Tibial nerve (tissue), 4 donors: ENCODE measurements at places on chromosomes 6 and 20. TPM values are rescaled to one million over a fixed set of nuclear protein-coding genes. Genes with fewer than 3 reads are reported as not detected.

- no peak overlapping the region for H3K4me3 ChIP-seq
- no peaks in the 10 kb centered on the region for H3K4me1 ChIP-seq
- no peak overlapping the region for H3K27ac ChIP-seq
- no peaks in the 10 kb centered on the region for H3K27me3 ChIP-seq
- no peaks in the 10 kb centered on the region for H3K36me3 ChIP-seq
Measured at GRCh38 chr20:37901240-37901639, 1.7 kb upstream of the VSTM2L start.

GRCh38 chr20:38674765-38675133 is 49.5 kb upstream of the SLC32A1 start:
- H3K27me3 ChIP-seq, result no peaks in the 10 kb centered on the region
- no peak for DNase-seq
- H3K36me3 ChIP-seq, result no peaks in the 10 kb centered on the region
- no peak overlapping the region for H3K4me3 ChIP-seq
- H3K27ac ChIP-seq, result no peak overlapping the region

The ACSS2 gene
- 84.8 TPM for total RNA-seq

- H3K4me3 ChIP-seq, result peak overlapping the region; percentile 80
- peaks cover 18% of the 10 kb centered on the region for H3K4me1 ChIP-seq
- H3K36me3 ChIP-seq, result no peaks in the 10 kb centered on the region
- peak; percentile 11 for DNase-seq
Measured at GRCh38 chr6:143449714-143450452, 612 bp downstream of the ADAT2 start.

DNA sequence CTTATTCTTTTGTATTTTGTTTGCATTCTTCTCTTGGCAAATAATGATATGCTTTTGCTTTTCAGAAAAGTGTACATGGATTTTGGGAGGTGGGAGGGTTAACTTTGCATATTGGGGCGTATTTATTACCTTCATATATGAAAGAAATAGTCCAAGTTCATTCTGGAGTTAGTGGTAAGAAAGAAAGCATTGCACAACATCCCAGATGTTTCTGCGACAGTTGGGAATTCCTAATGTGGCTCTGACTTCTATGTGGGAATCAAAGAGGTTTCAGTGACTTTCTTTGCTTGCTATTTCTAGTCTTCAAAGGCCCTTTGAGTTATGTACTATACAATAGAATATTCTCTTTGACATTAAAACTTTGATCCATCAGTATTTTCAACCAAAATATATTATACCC is 78.1 kb downstream of the MMUT start:
- no peaks in the 10 kb centered on the region for H3K4me1 ChIP-seq
- DNase-seq, result no peak
- no peaks in the 10 kb centered on the region for H3K36me3 ChIP-seq
- no peaks in the 10 kb centered on the region for H3K27me3 ChIP-seq
- H3K27ac ChIP-seq, result no peak overlapping the region
- H3K4me3 ChIP-seq, result no peak overlapping the region

DNA sequence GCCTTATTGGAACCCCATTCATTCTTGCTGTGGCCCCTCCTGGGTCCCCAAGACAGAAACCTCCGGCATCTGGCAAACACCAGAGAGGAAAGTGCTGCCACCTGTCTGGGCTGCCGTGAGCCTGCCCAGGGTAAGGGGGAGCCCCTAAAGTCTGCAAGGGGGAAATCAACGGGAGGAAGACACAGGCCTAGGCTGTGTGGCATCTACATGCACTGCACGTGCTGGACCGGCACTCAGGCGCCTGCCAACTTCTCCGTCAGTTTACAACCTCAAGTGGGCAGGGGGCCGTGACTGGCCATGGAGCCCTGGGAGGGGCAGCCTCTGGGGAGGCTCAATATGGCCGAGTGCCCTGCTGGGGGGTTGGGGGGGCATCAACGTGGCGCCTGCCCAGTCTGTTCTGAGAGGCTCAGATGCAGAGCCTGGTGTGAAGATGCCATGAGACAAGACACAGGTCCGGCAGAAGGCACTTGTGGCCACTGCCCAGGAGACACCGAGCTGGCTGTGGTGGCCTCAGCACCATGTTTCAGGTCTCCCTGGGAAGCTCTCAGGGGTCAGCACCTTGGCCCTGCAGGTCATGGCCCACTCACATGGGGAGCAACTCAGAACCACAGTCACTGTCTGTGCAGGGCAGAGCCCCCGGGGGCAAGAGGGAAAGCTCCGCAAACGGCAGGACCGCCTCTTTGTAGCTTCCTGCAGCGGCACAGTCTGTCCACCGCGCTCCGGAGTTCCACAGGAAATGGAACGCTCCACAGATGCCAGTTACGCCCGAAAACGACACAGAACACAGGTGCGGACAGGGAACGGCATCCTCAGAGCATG is 8.4 kb downstream of the UCKL1 start:
- H3K4me1 ChIP-seq, result peaks cover 49% of the 10 kb centered on the region
- H3K4me3 ChIP-seq, result no peak overlapping the region
- no peaks in the 10 kb centered on the region for H3K27me3 ChIP-seq
- DNase-seq, result no peak

The ADAM33 gene
- 385 TPM for total RNA-seq

The TPX2 gene
- 0.22 TPM for total RNA-seq

DNA sequence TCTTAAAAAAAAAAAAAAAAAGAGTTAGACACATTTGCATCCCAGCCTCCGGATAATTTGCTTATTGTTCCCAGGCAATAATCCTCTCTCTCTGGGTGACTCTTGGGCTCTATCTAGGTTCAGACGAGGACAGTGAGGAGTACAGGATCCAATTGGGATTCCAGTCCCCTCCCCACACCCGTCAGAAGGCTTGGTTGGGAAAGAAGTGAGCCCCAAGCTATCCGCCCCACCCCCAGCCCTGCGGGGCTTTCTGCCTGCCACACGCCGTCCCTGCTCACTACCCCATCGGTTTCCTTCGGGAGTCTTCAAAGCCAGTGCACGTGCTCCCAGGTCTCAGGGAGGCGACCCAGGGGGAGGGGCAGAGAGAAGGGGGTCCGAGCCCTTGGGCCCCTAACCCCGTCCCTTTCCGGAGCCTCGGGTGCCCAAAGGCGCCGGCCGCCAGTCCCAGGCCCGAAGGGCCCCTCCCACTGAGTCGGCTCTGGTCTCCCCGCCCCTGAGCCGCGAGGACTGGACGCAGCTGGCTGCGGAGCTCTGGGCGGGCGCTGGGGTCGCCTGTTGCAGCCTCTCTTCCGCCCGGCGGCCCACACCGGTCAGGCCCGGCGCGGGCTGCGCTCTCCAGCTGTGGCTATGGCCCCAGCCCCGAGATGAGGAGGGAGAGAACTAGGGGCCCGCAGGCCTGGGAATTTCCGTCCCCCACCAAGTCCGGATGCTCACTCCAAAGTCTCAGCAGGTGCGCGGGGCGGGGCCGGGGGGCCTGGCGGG is 2.5 kb downstream of the MYMX start:
- H3K36me3 ChIP-seq, result no peaks in the 10 kb centered on the region
- H3K27me3 ChIP-seq, result no peaks in the 10 kb centered on the region
- peaks cover 36% of the 10 kb centered on the region for H3K4me1 ChIP-seq
- peak; percentile 75 for DNase-seq
- peak overlapping the region; percentile 88 for H3K27ac ChIP-seq

GRCh38 chr6:23021487-23021886 is 452.1 kb downstream of the HDGFL1 start:
- H3K27ac ChIP-seq, result no peak overlapping the region
- H3K4me1 ChIP-seq, result no peaks in the 10 kb centered on the region
- H3K4me3 ChIP-seq, result no peak overlapping the region
- no peaks in the 10 kb centered on the region for H3K36me3 ChIP-seq
- no peaks in the 10 kb centered on the region for H3K27me3 ChIP-seq

DNA sequence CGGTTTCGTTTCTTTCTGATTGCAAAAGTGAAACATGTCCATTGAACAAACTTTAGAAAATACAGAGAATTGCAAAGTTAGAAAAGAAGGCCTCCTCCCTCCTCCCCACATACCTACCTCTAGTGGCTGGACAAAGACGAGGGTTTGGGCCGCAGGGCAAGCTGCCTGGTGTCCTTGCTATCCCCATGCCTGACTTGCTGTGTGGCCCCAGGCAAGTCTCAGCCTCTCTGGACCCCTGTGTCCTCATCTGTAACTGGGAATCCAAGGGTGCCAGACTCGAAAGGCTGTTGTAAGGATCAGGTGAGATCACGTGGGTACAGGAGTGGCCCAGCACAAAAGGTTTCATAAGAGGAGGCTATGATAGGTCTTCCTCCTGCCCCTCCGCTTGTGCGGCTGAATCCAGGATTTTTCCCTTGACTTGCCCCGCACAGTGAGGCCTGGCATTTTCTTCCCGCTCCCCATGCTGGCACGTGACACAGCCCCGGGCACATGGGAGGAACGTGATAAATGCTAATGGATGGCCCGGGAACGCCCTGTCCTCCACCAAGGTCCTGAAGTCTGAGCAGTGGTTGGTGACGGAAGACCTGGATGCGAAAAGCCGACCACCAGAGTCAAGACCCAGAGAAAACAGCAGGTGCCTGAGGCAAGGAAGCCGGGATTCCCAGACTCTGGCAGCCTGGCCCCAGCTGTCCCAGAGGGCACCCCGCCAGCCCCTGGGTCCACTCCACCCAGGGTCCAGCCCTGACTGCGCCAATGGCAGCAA is 55.8 kb downstream of the UBE2V1 start:
- H3K27me3 ChIP-seq, result no peaks in the 10 kb centered on the region
- no peak for DNase-seq
- H3K36me3 ChIP-seq, result no peaks in the 10 kb centered on the region
- H3K4me1 ChIP-seq, result peaks cover 34% of the 10 kb centered on the region
- no peak overlapping the region for H3K4me3 ChIP-seq

- H3K27me3 ChIP-seq, result no peaks in the 10 kb centered on the region
- H3K4me3 ChIP-seq, result no peak overlapping the region
- no peaks in the 10 kb centered on the region for H3K36me3 ChIP-seq
Measured at GRCh38 chr6:153957394-153957793, 81.6 kb upstream of the OPRM1 start.

The TNF gene
- total RNA-seq, result not detected

DNA sequence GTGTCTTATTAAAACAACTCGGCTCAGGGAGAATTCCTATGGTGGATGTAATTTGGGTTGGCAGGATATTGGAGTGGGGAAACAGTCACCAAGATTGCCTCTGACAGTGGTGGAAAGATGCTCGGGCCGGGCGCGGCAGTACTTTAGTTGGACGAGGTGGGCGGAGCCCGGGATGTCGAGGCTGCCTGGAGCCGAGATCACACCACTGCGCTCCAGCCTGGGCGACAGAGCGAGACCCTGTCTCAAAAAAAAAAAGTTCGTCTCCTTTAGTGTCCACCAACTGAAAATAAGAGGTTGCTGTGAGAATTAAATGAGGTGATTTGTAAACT is 621 bp downstream of the NOL7 start:
- H3K4me3 ChIP-seq, result peak overlapping the region; percentile 69
- peaks cover 52% of the 10 kb centered on the region for H3K36me3 ChIP-seq
- no peaks in the 10 kb centered on the region for H3K4me1 ChIP-seq
- DNase-seq, result peak; percentile 22

DNA sequence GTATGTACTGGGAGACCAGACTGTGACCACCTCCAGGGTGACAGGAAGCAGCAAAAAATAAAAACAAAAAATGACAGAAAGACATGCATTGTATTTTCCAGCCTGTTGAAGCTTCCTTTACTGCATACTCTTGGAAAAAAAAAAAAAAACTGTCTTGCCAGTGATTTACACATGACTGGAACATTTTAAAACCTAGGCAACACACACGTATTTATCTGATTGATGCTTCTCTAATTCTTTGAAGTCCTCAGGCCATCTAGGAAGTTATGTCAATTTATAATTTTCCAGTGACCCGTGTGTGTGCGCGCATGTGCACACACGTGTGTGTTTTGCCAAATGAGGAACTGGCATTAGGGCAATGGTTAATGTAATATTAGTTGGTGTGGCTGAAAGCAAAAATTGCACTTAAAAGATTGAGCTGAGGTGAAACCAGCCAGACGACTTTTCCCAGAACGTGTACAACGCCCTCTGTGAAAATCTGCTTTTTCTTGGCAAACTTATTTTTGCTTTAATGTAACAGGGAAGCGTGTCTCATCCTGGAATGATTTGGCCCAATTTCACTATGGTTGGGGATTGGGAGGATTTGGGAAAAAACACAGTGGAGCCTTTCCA is 315.2 kb downstream of the TFAP2A start:
- H3K4me1 ChIP-seq, result peaks cover 4% of the 10 kb centered on the region
- no peak overlapping the region for H3K27ac ChIP-seq
- no peak overlapping the region for H3K4me3 ChIP-seq
- H3K36me3 ChIP-seq, result no peaks in the 10 kb centered on the region

The GJA1 gene
- 44.1 TPM for total RNA-seq

The OR2H1 gene
- total RNA-seq, result not detected

The ANGPT4 gene
- 1.3 TPM for total RNA-seq
